AG04450 (cell line): ENCODE measurements at places on chromosomes 7 and 10.

GRCh38 chr7:149719912-149720335 lies 53.5 kb downstream of the ZNF467 start:
- no peak for DNase-seq

DNA sequence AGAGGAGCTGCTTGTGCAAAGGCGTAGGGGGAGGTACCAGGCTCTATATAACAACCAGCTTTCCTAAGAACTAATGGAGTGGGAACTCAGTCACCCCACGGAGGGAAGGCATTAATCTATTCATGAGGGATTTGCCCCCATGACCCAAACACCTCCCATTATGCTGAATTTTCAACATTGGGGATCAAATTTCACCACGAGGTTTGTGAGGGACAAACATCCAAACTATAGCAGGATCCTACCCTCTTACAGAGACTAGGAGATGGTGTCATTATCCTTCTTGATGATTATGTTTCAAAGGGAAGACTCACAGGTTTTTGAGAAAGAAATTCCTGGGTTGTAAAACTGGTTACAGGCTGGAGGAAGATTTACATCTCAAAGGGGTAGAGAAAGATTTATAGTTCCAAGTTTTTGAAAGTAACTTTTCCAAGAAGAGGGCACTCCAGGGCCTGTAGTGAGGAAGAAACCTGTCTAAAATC lies 295.0 kb upstream of the DKK1 start:
- no peak for DNase-seq

- DNase-seq = no peak
These were observed 19.4 kb downstream of the KAZALD1 start for GRCh38 chr10:101080933-101081931.

- DNase-seq = no peak
These were observed 190.4 kb downstream of the SLC25A13 start for GRCh38 chr7:96131525-96131924.

- no peak for DNase-seq
These were observed 349.0 kb downstream of the TNS3 start for GRCh38 chr7:47232751-47233412.

DNA sequence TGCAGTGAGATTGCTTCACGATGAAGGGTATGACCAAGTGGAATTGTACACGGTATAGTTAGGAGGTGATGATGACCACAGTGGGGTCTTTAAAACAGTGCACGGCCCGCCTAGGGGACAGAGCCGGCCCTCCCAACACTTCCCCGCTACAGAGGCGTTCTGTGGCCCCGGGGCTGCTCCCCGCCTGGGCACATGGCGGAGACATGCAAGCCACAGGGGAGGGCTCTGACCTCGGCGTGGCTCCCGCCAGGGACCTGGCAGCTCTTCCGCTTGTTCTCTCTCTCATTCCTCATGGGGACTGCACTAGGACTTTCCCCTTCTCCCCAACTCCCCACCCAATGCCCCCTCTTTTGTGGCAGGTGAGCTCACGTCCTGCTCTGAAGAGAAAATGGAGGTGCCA lies 393.8 kb downstream of the DNAJB6 start:
- DNase-seq = no peak

- DNase-seq = no peak
These were observed 55.9 kb upstream of the PAPSS2 start for GRCh38 chr10:87603769-87604168.

DNA sequence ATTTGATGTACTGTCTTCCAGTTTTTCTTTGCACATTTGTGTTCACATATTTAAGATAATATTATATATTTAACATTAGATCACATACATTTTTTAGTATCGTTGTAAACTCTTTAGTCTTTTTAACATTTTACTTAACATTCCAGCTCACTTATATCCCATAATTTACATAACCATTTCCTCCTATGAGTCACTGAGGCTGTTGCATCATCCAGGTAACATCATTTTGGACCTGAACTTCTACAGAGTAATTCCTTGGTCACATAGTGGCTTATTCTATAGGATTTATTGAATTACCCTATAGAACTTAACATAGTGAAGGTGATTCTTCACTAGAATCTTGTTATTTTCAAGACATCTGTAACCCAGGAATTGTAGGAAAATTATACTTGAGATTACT lies 194.4 kb downstream of the POU6F2 start:
- no peak for DNase-seq

DNA sequence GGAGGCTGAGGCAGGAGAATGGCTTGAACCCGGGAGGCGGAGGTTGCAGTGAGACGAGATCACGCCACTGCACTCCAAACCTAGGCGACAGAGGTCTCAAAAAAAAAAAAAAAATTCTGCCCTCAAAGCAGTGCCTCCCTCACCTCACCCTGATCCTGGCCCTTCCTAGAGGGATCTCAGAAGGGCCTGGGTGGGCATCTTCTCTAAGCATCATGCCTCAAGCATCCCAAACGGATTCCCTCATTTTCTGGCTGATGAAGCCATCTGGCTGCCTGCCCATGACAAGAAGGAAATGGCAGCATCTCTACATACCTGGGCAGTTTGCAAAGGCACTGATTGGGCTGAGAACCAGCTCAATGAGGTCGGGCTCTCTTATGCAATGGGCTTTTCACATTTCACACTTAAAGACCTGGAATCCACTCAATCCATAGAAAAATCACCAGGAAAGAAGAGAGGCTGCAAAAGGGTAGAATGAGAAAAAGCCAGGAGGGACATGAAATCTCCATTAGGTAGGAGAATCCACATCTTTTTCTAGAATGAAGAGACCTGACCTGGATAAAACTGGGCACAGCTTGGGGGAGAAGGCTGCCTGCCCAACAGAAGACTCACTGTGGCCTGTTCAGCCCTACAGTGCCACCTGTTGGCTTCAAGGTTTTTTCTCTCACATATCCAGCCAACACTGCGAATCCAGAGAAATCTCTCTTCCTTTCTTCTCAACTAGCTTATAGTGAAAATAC lies 48.1 kb downstream of the PDLIM1 start:
- DNase-seq = no peak

DNA sequence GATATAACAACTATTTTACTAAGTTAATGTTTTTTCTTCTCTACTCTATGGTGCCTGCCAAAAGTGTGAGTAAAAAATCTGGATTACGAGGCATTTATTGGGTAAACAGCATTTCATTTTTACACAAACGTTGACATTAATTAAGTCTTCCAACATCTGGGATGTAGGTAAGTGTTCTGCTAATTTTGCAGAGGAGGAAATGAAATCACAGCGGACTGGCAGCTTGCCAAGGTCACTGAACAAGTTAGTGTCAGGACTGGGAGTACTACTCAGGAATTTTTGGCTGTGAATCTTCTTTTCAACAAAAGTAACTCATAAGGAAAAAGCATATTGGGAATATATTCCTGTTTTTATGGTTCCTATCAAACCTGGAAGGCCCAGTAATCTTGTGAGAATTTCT lies 612.1 kb upstream of the FZD8 start:
- DNase-seq = no peak

GRCh38 chr10:21212912-21213311 lies 312.6 kb downstream of the SKIDA1 start:
- no peak for DNase-seq

DNA sequence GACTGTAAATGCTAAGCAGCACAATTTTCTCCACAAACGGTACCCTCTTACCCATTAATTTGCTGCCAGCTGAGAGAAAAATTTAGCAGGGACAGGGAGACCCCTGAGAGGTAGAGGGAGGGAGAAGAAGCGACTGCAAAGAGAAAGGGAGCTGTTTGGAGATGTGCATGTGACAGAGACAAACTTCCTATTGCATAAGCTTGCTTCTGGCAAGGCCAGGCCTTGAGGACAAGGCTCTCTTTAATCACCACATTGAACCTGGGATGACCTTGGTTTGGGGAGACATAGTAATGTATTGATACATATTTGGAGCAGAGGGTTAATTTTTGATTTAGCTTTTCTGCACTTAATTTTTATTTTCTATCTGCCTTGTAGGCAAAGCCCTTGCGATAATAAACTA lies 31.1 kb upstream of the HIBADH start:
- no peak for DNase-seq

GRCh38 chr10:14485986-14486385 lies 155.3 kb upstream of the FRMD4A start:
- no peak for DNase-seq

- no peak for DNase-seq
These were observed 112.7 kb downstream of the CCNY start for GRCh38 chr10:35448687-35449662.
